ENCODE measurements at places on chromosomes 12 and 14.

DNA sequence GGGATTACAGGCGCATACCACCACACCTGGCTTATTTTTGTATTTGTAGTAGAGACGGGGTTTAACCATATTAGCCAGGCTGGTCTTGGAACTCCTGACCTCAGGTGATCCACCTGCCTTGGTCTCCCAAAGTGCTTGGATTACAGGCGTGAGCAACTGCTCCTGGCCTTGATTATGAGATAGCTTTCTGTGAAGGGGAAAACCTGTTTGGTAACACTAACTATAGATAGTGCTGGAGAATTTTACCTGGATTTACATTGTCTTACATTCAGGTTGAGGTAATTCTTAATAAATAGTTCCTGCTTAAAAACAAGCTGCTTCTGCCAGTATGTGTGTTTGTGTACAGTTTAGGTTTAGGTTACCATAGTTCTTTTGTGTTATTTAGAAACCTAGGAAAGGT is 77.1 kb downstream of the MON2 start:
- DNase-seq, result no peak

GRCh38 chr12:18165422-18165871 is 75.5 kb upstream of the RERGL start:
- peak; percentile 25 for DNase-seq

- DNase-seq, result no peak
Measured at GRCh38 chr14:64727551-64728071, 23.4 kb downstream of the PLEKHG3 start.

DNA sequence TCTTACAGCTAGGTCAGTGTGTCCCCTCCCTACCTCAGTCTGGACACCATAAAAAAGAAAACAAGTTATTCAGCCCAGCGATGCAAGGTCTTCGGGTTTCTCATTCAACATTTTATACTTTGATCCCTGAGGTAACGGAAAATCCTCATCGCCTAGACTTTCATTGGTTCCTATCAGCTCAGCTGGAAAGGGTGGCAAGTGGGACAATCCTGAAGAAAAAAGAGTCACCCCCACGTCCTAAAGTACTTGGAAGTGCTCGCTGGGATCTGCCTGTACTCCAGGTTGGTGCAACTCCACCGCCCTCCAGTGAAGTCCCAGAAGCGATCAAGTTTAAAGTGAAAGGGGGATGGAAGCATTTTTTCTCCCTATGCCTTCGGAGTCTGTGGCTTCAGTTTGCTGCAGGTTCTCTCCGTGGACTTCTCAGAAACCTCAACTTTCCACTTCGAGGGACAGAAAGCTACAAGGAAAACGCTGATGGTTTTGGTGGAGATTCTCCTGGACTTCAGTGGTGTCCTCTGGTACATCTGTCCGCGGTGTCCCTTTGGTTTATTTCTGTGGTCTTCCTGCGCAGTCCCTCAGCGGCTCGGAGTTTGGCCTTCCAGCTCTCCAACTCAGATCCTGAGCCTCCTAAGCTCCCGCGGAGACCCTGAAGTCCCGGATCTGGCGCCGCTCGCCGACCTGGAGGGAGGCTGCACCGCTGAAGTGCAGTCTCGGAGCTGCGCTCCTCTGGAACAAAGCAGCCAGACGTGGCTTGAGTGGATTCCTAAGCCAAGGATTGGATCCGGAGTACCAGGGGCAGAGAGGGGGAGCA is 1.8 kb upstream of the LRFN5 start:
- DNase-seq, result no peak

DNA sequence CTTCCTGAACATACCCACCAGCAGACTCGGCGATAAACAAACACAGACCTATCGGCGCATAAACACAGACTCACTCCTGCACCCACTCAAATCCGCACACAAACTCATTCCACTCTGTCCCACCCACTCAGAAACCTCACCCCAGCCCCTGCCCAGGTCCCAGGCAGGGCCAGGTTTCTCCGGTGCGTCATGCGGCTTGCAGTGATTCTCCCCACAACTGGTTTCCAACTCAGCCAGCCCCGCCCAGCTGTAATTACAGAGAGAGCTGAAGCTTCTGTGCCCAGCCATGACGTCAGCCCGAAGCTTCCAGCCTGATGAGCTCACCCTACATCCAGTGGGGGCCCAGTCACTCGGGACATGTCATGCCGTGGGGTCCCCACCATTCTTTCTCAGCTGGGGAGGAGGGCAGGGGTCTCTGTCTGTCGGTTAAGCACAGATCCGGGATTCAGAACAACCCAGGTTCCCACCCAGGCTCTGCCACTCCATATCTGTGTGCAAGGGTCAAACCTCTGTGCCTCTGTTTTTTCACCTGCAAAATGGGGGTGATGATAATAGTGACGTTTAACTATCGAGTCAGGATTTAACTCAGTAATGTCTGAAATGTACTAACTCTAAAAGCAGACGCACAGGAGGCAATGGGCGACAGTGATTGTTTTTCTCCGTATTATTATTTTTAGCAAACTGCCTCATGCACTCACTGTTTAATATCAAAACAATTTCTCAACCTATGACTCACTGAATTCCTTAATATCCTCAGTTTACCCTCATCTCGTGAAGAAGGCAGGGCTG is 2.3 kb upstream of the HSPB8 start:
- no peak for DNase-seq

- no peak for DNase-seq
Measured at GRCh38 chr12:16130343-16130742, 147.1 kb downstream of the SLC15A5 start.

GRCh38 chr12:26966842-26967241 is 28.6 kb downstream of the FGFR1OP2 start:
- DNase-seq, result no peak

DNA sequence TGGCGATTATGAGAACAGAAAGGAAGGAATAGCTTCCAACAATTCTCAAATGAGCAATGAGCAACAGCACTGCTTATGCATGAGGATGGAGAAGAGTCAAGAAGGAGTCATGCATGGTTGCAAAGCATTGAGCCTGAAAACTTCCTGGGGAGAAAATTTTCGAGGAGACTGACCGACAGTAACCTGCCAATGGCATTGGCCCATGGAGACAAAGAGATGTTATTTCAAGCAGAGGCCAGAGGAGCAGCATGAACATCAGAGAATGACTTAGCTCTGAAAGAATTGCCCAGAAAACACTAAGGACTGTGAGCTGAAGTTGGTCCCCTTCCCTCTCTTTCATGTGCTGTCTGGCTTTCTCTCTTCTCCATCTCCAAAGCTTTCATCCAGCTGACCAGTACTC is 343.4 kb downstream of the ADAMTS20 start:
- no peak for DNase-seq

DNA sequence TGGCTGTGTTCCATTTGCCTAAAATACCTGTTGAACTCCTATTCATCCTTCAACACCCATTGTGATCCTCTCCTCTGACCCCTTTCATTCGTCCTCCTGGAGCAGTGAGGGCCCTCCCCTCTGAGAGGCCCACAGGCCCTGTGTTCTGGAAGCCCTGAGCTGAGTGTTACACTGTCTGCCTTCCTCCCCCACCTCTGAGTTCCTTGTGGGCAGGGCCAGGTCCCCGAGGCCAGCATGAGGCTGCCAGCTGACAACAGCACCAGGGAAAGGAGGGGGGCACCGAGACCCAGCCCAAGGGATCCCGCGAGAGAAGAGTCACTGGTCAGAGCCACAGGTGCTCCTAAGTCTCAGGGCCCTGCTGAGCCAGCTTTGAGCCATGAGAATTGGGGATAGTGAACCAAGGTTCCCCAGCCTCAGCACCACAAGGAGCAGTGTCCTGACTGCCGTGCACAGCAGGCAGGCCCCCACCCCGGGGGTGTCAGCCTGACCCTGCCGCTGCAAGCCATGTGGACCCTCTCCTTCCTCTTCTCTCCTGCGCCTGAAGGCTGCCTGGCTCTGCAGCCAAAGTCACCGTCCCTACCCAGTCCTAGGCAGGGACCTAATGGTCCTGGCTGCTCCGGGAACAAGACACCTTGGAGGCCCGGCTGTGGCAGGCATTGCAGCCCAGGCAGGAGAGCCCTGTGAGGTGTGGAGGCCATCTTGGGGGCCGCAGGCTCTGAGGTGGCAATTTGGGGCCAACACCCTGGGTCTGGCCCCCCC is 52.5 kb downstream of the BEGAIN start:
- DNase-seq, result no peak

DNA sequence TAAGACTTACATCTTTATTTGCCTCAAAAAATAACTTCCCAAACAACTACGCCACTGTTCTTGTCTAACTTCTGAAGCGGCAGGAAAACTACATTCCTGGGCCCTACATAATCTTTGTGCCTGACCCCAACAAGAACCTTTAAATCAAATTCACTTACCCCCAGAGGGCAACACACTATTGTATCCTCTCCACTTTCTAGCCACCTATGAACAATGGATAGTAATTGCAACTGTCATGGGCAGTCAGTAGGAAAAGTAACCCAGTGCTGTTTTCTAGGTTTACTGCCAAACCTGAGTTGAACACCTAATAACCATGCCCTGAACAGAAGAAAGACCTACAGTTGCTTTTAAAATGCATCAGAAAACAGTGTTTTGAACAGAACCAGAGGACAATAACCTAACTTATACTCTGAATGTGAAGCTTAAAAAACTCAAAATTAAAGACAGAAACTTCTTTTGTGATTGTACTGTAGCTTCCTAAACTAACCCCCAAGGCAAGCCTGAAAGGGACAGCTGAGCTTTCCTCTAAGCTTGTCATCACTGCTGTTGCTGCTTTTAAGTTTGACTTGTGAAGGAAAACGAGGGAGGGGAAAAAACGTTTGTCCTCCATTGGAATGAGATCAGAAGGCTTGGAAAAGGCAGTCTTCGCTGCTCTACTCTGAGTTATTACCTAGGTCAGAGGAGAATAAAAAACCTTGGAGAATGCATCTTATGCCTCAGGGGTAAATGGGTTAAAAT is 195.7 kb downstream of the SOX5 start:
- DNase-seq, result no peak

GRCh38 chr12:75756111-75756510 is 244.7 kb upstream of the KRR1 start:
- DNase-seq, result no peak

GRCh38 chr14:58866391-58866790 is 228.6 kb downstream of the DACT1 start:
- no peak for DNase-seq

DNA sequence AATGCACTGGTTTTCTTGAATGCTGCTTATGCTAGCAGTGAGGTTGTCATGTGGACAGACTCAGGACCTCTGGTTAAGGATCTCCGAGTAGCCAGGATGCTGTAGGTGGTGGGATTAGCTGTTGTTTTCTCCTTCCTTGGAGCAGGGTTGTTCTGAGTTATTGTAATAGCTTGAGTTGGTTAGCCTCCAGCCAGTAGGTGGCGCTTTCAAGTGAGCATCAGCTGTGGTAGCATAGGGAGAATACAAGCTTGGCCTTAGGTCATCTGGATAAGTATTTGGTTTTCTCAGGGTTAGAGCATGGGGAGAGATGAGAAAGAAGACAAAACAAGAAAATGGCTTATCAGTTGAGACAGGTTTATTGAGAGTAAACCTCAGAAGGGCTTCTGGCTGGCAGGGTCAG is 299.7 kb upstream of the FBXO33 start:
- DNase-seq, result peak; percentile 46

- DNase-seq, result peak; percentile 80
Measured at GRCh38 chr12:47312808-47313426, 233.2 kb upstream of the AMIGO2 start.

GRCh38 chr12:71009430-71010142 is 89.0 kb upstream of the PTPRR start:
- DNase-seq, result no peak

- DNase-seq, result no peak
Measured at GRCh38 chr14:49105956-49106355, 480.2 kb downstream of the RPS29 start.

DNA sequence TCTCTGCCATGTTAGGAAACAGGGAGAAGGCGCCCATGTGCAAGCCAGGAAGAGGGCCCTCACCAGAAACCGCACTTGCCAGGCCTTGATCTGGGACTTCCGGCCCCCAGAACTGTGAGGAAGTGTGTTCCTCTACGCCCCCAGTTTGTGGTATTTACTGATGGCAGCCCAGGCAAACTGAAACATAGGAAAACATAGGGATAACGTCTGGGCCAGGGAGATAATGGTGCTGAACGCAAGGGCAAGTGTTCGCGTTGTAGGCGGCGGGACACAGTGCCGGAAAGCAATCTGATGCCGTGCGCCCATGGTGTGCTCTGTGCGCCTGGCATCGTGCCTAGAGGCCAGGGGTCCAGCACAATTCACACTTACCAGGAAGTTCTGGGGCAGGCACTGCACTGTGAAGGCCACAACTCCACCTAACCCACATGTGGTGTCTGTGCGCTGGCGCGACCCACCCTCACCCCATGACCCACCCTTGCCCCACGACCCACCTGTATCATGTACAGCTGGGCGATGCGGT is 53.6 kb downstream of the ARL6IP4 start:
- DNase-seq, result no peak

DNA sequence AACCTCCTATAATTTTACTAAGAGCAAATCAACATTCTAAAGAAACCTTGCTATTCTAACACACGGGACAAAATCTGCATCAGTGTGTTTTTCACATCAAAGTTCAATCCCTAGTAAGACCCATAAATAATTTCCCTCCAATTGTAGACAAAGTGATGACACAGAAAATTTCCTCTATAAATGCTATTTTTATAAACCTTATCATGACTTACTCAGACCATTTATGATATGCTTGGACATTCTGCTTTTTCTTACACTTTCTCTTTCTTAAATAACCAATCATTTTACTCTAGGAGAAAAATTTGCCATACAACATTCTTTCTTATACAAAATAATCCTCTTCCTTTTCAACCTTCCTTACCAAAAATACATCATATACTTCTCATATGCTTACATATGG is 67.0 kb downstream of the SDR9C7 start:
- peak; percentile 14 for DNase-seq

GRCh38 chr12:111197376-111197944 is 171.4 kb downstream of the PHETA1 start:
- no peak for DNase-seq

GRCh38 chr14:84991021-84991420 is 538.9 kb upstream of the FLRT2 start:
- no peak for DNase-seq

DNA sequence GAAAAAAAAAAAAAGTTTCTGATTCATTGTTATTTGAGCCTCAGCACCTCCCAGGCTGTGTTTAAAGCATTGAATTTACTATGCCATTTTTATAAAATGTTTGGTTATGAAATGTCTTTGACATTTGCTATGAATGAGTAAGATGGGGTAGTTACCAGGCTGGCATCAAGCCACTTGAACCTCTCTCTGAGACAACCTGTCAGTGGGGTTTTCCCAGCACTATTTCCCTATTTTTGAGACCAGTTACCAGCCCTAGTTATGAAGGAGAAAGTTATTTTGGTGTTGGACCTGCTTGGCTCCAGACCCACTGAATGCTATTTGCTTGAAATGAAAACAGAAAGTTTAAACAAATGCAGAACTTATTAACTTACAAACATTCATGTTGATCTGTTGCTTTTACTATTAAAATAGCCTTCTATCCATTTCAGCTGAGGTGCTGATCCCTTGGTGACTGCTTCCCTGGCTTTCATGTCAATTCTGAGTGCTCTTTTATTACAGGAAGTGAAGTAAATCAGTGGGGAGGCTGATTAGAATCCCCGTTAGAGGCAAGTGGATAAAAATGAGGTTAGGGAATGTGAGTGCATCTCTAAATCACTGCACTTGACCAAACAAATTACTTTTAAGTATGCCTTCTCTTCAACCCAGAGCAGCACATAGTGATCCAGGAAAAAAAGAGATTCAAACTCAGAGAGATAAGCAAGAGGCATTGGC is 37.8 kb downstream of the LLPH start:
- DNase-seq, result no peak

- peak; percentile 52 for DNase-seq
Measured at GRCh38 chr12:24778486-24779304, 170.2 kb downstream of the BCAT1 start.

- DNase-seq, result no peak
Measured at GRCh38 chr12:46579474-46579873, 206.9 kb upstream of the SLC38A2 start.

- DNase-seq, result no peak
Measured at GRCh38 chr12:125860672-125861288, 795.5 kb downstream of the AACS start.
